ENCODE measurements at places on chromosomes 5 and 9.

GRCh38 chr5:143314659-143315058 is 88.8 kb downstream of the NR3C1 start:
- peak overlapping the region; percentile 65 for H3K27ac ChIP-seq
- peaks cover 87% of the 10 kb centered on the region for H3K4me1 ChIP-seq
- no peaks in the 10 kb centered on the region for H3K27me3 ChIP-seq
- H3K4me3 ChIP-seq: no peak overlapping the region
- H3K36me3 ChIP-seq: peaks cover 40% of the 10 kb centered on the region

DNA sequence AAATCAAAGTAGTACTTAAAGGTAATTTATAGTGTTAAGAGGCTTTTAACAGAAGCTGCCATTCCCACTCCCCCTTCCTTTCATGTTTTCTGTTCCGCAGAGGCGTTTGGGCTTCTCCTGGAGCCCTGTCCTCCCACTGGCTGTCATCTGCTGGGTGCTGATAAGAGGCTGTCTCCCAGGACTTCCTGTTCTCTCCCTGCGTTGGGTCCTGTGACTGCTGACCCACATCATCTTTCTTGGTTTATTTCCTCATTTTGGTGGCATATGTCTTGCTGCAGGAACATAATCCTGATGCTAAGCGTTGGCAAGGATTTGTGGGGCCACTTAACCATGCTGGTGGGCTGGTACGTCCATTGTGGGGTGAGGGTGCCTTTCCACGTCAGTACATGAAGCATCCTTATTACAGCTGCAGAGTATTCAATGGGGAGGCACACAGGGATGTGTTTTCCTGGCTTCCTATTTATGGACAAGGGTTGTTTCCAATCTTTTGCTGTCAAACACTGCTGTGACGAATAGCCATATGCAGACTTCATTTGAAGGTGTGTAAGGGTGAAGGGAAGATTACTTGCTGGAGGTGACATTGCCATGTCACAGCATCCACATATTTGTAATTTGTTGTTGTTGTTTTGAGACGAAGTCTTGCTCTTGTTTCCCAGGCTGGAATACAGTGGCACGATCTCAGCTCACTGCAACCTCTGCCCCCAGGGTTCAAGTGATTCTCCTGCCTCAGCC is 22.3 kb upstream of the RNF130 start:
- DNase-seq: no peak
- H3K4me1 ChIP-seq: no peaks in the 10 kb centered on the region
- no peak overlapping the region for H3K27ac ChIP-seq
- H3K36me3 ChIP-seq: no peaks in the 10 kb centered on the region
- no peak overlapping the region for H3K4me3 ChIP-seq

GRCh38 chr9:16817002-16817401 is 53.5 kb downstream of the BNC2 start:
- no peak overlapping the region for H3K27ac ChIP-seq
- no peak overlapping the region for H3K4me3 ChIP-seq
- no peaks in the 10 kb centered on the region for H3K4me1 ChIP-seq
- no peaks in the 10 kb centered on the region for H3K27me3 ChIP-seq
- H3K36me3 ChIP-seq: no peaks in the 10 kb centered on the region
- no peak for DNase-seq

GRCh38 chr5:107092695-107093094 is 578.0 kb downstream of the EFNA5 start:
- no peak for DNase-seq
- no peaks in the 10 kb centered on the region for H3K27me3 ChIP-seq
- H3K4me3 ChIP-seq: no peak overlapping the region
- H3K36me3 ChIP-seq: no peaks in the 10 kb centered on the region

DNA sequence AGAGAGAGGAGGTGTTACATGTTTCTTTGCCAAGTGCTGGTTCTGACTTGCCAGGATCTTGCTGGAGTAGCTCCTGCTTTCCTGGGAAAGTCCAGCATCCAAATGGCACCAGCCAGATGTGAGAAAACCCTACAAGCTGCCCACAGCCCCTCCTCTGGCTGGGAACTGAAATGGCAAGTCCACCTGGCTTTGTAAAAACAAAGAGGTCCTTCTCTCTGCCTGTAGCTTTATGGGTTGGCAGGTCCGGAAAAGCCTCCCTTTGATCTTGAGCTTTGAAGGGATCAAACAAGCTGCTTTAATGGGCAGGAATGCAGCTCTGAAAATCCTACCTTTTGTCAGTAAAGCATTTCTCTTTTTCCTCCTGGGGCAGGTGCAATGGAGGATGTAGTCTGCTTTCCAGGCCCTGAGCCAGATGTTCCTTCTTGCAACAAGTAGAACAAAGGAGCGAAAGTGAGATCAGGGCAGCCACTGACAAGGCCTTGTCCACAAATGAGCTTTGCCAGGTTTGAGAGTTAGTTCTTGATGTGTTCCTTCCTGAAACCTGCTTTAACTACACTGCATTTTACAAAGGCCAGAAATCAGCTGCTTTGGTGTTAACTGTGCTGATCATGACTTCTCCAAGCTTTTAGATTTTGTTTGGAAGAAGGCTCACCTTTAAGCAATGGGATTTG is 456.7 kb downstream of the ZNF608 start:
- H3K27me3 ChIP-seq: no peaks in the 10 kb centered on the region
- DNase-seq: no peak
- no peak overlapping the region for H3K27ac ChIP-seq
- no peaks in the 10 kb centered on the region for H3K36me3 ChIP-seq
- H3K4me3 ChIP-seq: no peak overlapping the region
- no peaks in the 10 kb centered on the region for H3K4me1 ChIP-seq

GRCh38 chr9:10873999-10874398 is 261.2 kb upstream of the PTPRD start:
- H3K4me1 ChIP-seq: peaks cover 13% of the 10 kb centered on the region
- H3K36me3 ChIP-seq: no peaks in the 10 kb centered on the region
- H3K27ac ChIP-seq: no peak overlapping the region
- H3K27me3 ChIP-seq: no peaks in the 10 kb centered on the region
- no peak overlapping the region for H3K4me3 ChIP-seq

- H3K36me3 ChIP-seq: no peaks in the 10 kb centered on the region
- H3K27ac ChIP-seq: no peak overlapping the region
- DNase-seq: no peak
- H3K4me3 ChIP-seq: no peak overlapping the region
These were observed 141.1 kb upstream of the SPDL1 start for GRCh38 chr5:169442403-169442874.

- no peaks in the 10 kb centered on the region for H3K27me3 ChIP-seq
- no peak overlapping the region for H3K4me3 ChIP-seq
- no peaks in the 10 kb centered on the region for H3K36me3 ChIP-seq
- peaks cover 9% of the 10 kb centered on the region for H3K4me1 ChIP-seq
- H3K27ac ChIP-seq: no peak overlapping the region
- DNase-seq: no peak
These were observed 7.3 kb upstream of the RASEF start for GRCh38 chr9:83070261-83070660.

DNA sequence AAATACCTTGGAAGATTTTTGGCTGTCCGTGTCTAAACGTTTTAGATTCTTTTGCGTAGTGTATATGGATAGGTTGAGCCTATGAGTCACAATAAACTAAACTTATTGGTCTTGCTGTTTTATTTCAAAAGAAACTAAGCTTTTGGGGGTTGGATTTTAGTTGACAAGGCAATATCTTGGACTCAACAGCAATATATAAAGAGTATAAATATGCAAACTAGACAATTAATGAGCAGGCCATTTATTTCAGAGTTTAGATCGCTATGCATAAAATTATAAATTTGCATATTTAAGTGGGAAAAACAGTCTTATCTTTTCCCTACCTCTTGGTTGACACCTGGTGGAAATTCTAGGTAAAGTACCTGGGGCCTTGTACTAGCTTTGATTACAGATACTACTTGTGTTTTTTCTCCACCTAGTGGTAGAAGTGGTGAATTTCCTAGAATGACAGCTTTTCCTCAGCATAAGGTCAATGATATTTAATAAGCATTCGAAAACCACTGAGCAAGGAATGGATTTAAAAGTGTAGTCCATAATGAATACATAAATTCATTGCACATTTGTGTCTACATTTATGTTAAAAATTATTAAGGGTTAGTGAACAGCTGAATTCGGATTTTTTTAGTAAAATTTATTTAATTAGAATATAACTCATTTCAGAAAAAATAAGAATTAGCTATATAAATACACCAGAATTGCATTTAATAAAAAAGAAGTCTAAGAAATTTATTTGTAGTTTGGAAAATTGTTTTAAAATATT is 1.7 kb upstream of the ARRDC3 start:
- peak overlapping the region; percentile 97 for H3K27ac ChIP-seq
- H3K27me3 ChIP-seq: no peaks in the 10 kb centered on the region
- H3K4me1 ChIP-seq: peaks cover 4% of the 10 kb centered on the region
- H3K36me3 ChIP-seq: peaks cover 25% of the 10 kb centered on the region

DNA sequence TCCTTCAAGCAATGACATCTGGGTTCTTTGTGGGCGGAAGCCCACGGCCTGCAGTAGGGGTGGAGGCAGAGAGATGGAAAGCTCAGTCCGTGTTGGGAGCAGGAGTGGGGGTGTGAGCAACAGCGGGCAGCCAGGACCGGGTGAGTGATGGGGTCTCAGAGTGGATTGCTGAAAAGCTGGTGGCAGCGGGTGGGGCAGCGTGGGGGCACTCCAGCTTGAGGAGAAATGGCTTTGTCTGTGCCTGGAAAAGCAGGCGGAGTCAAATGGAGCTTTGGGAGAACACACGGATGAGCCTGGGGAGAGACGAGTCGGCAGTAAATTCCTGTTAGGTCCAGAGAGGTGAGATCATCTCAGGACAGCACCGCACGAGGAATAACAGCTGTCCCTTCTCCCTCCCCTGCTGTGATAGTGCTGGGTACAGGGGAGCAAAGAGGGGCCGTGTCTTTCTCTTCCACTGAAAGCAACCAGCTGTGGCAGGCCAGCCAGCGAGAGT is 42.1 kb downstream of the CACNA1B start:
- no peak for DNase-seq
- H3K27me3 ChIP-seq: peaks cover 3% of the 10 kb centered on the region
- H3K27ac ChIP-seq: no peak overlapping the region
- H3K36me3 ChIP-seq: no peaks in the 10 kb centered on the region
- H3K4me1 ChIP-seq: no peaks in the 10 kb centered on the region

Data from RWPE2 (cell line).